ENCODE measurements at places on chromosomes 7 and 10.

- DNase-seq, result no peak
Observed at GRCh38 chr10:69397972-69398371, 18.7 kb downstream of the TACR2 start.

DNA sequence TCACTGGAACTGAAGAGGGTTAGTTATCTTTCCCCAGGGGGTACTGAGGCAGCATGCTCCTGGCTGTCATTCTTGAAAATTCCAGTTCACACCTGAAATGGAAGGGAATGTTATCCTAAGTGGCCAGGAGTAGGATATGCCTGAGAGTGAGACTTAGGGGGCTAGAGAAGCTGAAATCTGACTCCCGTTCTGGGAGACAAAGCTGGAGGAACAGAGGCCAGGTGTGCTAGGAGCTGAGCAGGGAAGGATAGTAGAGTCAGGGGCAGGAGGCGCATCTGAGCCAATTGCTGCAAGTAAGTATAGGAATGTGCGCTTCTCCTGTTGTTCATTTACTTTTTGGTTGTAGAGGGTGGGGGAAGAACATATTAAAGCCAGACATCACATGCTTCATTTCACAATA, 58.1 kb upstream of the KIAA1217 start:
- no peak for DNase-seq

DNA sequence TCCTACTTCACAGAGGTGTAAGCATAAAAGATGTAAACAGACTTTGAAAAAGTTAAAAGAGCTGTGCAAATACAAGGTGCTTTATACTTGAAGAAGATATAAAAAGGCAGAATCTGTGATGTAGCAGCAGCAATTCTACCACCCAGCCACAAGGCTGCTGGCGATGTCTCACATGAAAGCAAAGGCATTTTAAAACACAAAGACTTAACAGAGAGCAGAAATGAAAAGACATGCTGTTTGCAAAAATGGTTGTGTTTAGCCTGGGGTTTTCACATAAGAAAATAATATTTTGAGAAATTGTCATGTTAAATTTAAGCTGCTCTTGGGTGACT, 85.5 kb upstream of the ZNF800 start:
- DNase-seq, result no peak

- no peak for DNase-seq
Observed at GRCh38 chr10:98270073-98270740, 2.2 kb upstream of the LOXL4 start.

- no peak for DNase-seq
Observed at GRCh38 chr7:158054081-158054480, 533.5 kb downstream of the PTPRN2 start.

- DNase-seq, result no peak
Observed at GRCh38 chr10:70652761-70653657, 19.3 kb upstream of the ADAMTS14 start.

- DNase-seq, result no peak
Observed at GRCh38 chr10:52297747-52298146, 16.3 kb upstream of the DKK1 start.

DNA sequence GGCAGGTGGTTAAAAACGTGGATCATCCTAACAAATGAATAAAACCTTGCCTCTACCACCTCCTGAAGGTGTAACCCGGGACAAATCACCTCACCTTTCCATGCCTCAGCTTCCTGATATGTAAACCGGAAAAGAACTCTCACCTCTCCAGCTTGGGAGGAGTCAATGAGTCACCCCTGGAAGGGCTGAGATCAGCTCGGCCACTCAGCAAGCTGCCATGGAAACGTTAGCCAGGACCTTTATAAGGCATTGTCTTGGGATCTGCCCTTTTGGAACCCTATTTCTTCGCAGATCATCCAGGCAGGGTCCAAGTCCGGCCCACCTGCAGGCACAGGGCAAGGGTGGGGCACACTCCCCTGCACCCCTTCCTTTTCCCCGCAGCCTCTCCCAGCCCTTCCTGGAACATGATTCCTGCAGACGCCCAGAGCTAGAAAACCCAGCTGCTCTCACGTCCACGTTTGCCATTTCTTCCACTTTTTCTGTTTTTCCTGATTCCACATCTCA, 81.6 kb upstream of the PFKP start:
- no peak for DNase-seq

DNA sequence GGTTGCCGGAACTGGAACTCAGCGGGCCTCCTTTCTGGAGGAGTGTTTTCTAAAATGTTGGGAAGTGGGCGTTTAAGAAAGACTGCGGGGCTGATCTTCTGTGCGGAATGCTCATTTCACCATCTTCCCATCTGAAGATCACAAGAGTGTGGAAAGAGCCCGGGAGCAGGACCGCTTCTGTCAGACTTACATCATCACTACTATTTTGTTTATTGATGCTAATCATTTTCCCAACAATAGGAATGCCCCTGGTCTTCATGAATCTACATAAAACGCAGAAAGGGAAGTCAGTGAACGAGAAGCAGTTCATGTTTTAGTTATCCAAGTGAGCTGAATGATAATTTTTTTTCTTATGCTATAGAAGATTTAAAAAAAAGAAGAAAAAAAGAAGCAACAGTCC, 447.8 kb upstream of the MKI67 start:
- DNase-seq, result no peak

Data from stimulated activated CD8-positive, alpha-beta memory T cell treated with anti-CD3 and anti-CD28 coated beads, Interleukin-7, amount 100 ng/mL, for 24 hours (primary cell).